ENCODE measurements at places on chromosomes 2 and 18. TPM values are rescaled to one million over a fixed set of nuclear protein-coding genes. Genes with fewer than 3 reads are reported as not detected.

The ZDBF2 gene
- 1.0 TPM for polyA plus RNA-seq

The KIAA2012 gene
- 0.69 TPM for polyA plus RNA-seq

The OXER1 gene
- 1.6 TPM for polyA plus RNA-seq

The DOK6 gene
- 1.1 TPM for polyA plus RNA-seq

The RAB6C gene
- polyA plus RNA-seq, result 0.03 TPM

The LYPD6 gene
- polyA plus RNA-seq, result 0.17 TPM

The OSBPL6 gene
- polyA plus RNA-seq, result 1.9 TPM

The DOCK10 gene
- polyA plus RNA-seq, result 3.1 TPM

The MAIP1 gene
- polyA plus RNA-seq, result 8.2 TPM

The GREB1L gene
- 0.08 TPM for polyA plus RNA-seq

The CNGA3 gene
- 0.13 TPM for polyA plus RNA-seq

The MORN2 gene
- 28.1 TPM for polyA plus RNA-seq

The ZCCHC2 gene
- polyA plus RNA-seq, result 11.7 TPM

The TBR1 gene
- 0.01 TPM for polyA plus RNA-seq

The CHRND gene
- polyA plus RNA-seq, result not detected

The SKOR2 gene
- not detected for polyA plus RNA-seq

The VIT gene
- polyA plus RNA-seq, result 0.17 TPM

The THADA gene
- 11.3 TPM for polyA plus RNA-seq

The CAVIN2 gene
- 55.1 TPM for polyA plus RNA-seq

The RND3 gene
- 24.2 TPM for polyA plus RNA-seq

The TMEM198 gene
- polyA plus RNA-seq, result 4.7 TPM

The IWS1 gene
- 20.3 TPM for polyA plus RNA-seq

The MEMO1 gene
- polyA plus RNA-seq, result 31.0 TPM

Data from lung (tissue), 17 donors.